ENCODE measurements at places on chromosomes 1 and 21.

DNA sequence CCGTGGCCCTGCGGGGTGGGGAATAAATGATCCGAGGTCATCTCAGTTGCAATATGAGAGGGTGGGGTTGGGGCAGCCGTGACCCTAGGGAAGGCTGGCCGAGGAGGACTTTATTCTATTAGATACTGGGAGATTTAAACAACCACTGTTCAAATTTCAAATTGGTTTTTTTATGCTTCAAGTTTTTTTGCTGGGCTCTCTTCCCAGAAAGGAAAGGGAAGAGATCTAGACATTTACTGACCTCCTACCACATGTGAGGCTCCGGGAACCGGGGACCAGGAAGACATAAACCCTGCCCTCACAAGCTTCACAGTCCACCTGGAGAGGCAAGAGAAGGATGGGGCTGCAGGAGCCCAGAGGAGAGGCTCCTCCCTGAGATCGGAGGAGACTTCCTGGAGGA is 207.3 kb downstream of the FOXD2 start:
- no peak for DNase-seq

DNA sequence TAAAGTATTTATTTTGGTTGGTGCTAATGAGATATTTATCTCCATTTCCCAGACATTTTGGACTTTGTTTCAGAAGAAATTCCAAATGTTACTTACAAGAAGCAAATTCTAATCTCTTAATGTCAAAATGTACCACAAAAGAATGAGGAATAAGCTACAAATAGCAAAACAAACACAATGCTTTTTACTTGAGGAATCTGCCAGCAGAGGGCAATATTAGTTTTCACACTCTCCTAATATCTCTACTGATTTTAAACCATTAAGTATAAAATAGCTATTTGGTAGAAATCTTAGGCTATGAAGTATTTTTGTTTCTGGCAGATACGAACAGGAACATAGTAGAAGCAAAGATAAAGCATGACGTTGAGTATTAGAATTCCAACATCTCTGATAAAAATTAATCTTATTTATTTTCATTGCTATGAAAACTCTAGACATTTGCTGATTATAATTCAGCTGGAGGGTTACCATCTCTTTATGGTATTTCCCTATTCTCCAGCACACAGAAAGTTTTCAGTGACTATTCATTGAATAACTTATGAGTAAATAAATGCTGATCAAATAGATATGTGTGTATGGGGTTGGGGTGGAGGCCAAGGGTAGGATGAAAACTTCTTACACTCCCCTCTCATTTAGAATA is 13.4 kb upstream of the HMCN1 start:
- no peak for DNase-seq

- no peak for DNase-seq
Measured at GRCh38 chr1:160863774-160864131, 1.1 kb upstream of the CD244 start.

GRCh38 chr1:59123081-59123681 is 173.7 kb upstream of the FGGY start:
- DNase-seq, result no peak

DNA sequence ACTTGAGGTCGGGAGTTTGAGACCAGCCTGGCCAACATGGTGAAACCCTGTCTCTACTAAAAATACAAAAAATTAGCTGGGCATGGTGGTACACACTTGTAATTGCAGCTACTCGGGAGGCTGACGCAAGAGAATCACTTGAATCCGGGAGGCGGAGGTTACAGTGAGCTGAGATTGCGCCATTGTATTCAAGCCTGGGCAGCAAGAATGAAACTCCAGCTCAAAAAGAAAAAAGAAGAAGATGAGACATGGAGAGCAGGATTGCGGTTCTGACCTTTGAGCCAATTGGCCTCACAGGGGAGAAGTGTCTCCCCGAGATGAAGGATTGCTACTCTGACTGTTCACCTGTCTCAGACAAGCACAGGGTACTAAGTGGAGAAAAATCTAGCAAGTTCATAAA is 6.6 kb downstream of the SCCPDH start:
- no peak for DNase-seq

DNA sequence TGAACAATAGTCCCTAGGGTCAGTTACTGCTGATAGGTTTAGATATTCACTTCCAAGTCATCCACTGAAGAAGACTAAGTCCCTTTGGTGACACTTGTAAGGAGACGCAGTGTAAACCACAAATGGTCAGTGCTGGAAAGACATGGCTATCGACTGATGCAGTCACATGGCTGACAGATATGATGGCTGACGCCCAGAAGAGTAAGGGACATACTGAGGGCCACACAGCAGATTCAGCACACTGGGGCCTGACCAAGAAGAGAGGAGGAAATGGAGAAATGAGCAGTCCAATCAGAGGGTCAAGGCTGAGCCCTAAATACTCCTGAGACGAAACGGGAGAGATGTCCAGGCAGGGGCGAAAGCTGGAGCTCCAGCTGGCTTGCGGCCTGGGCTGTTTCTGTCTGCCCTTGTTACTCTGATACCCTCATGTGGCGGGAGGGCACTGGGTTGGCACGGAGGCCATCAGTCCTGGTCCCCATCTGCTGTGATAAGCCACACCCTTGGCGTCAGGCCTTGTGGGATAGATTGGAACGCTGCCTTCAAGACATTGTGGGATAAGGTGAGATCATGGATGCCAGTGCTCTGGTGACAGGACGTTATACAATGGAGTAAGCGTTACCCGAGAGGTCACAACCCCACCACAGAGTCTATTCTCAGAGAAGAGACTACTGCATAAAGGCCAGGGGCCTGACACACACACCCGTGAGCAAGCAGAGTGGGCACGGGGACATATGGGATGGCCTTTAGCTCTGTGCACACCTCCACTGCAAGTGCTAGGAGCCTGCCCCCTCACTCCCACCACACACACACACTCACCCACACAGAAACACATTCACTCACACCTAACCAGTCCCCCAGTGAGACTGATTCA is 158.4 kb downstream of the TRABD2B start:
- no peak for DNase-seq

GRCh38 chr1:80444171-80444570 is 1356.6 kb upstream of the ADGRL2 start:
- no peak for DNase-seq

DNA sequence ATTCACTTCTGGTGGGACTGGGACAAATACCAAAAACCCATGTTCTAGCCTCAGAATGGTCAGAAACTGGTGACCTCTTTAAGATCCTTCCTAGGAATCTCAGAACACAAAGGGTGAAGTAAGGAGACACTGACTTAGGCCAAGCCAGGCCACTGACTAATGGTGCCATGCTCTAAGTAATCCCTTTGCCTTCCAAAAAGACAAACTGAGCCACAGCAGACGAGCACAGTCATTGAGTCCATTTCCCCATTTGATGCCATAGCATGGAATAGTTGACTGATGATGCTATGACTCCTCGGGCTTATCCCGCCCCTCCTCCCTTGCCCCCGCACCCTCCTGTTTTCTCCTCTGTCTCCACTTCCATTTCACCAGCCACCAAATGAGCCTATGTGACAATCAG is 145.8 kb upstream of the ZNF648 start:
- no peak for DNase-seq

- no peak for DNase-seq
Measured at GRCh38 chr1:114091711-114092110, 62.0 kb downstream of the SYT6 start.

GRCh38 chr1:210626341-210626740 is 297.6 kb downstream of the HHAT start:
- no peak for DNase-seq

DNA sequence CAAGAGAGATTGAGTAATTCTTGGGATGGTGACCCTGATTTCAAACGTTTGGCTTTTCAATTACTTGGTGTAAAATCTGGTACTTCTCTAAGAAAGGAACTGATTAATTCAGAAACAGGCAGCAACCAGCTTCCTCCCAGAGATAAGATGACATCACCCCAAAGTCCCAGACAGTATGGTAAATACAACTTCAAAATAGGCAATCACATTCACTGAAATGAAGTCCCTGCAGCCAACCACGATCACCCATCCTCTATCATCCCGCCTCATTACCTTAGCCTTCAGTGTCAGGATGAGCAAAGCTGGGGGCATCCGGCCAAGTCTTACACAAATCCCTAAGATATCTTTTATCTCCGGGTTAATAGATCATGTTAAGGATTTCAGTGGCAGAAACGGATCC is 26.4 kb upstream of the RUNX1 start:
- no peak for DNase-seq

- no peak for DNase-seq
Measured at GRCh38 chr1:164504749-164505148, 54.2 kb upstream of the PBX1 start.

- no peak for DNase-seq
Measured at GRCh38 chr1:211842518-211842917, 12.0 kb upstream of the LPGAT1 start.

- DNase-seq, result no peak
Measured at GRCh38 chr1:160672789-160673695, 26.2 kb upstream of the SLAMF1 start.

- DNase-seq, result no peak
Measured at GRCh38 chr1:216258386-216258785, 164.9 kb downstream of the USH2A start.

DNA sequence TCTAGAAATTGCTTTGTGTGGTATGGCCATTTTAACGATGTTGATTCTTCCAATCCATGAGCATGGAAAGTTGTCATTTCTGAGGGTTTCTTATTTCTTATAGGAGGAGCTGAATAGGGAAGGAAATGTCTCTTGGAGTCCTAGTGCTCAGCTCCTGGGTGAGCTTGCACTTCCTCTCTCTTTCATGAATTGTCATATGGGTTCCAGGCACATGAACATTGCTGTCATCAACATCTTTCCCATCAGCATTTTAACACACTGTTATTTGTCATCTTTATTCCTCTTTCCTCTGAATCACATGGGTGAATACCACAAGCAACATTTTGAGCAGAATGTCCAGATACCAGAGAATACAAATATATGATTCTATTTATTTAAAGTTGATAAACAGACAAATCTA is 23.4 kb downstream of the SLAMF6 start:
- no peak for DNase-seq

GRCh38 chr1:61082311-61083012 is at the start of gene NFIA:
Gene NFIA (plus strand): TSS chr1:61082561.
- no peak for DNase-seq

DNA sequence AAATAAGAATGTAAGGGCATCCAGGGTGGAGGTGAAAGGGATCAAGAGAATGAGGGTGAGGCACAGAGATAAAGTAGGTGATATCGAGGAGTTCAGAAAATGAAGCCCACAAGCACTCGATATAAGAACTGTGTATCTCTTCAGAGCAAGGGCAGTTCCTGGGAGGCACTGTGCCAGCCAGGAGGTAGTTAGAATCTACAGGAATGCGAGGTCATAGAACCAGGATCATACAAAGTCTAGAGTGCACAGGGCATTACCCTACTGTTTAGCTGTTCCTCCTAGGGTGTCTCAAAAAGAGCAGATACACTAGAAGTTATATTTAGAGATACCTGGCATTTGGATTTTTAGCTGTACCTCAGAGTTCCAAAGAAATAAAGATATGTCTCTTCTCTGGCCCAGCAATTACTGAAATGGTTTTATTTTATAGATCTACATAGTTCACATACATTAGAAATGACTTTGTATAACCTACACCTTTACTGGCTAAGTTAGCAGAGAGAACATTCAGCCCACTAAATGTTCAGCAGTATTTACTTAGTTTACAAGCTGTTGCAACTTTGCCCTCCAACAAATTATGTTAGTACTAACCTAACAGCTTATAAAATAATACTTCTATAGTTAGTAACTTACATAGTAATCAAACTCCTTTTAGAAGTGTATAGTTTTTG is 1.6 kb downstream of the OVAAL start:
- DNase-seq, result no peak

DNA sequence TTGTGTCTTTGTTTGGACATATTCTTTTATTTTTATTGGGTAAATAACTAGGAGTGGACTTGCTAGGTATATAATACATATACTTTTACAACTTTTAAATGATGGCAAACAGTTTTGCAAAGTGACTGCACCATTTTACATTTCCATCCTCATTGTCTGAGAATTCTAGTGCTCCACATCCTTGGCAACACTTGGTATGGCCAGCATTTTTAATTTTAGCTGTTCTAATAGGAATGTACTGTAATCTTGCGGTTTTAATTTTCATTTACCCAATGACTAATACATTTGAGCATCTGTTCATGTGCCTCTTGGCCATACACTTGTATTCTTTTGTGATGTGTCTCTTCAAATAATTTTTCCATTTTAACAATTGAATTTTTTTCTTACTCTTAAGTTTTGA is 37.0 kb upstream of the ATP6V1G3 start:
- DNase-seq, result no peak

DNA sequence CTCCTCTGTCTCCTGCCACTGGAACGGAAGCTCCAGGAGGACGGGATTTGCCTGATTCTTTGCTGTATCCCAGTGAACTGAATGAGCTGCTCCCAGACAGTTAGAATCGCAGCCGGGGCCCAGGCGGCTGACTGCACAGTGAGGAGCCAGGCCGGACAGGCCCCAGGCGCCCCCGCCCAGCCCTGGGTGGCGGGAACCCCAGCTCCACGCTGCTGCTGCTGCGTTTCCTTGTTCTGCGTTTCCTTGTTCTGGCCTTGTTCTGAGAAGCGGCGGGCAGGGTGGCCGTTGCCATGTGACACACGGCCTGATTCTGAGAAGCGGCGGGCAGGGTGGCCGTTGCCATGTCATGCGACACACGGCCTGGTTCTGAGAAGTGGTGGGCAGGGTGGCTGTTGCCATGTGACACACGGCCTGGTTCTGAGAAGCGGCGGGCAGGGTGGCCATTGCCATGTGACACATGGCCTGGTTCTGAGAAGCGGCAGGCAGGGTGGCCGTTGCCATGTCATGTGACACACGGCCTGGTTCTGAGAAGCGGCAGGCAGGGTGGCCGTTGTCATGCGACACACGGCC is 56.2 kb downstream of the SLC37A1 start:
- DNase-seq, result no peak

GRCh38 chr1:82486468-82486867 is 685.7 kb downstream of the ADGRL2 start:
- no peak for DNase-seq

- peak; percentile 56 for DNase-seq
Measured at GRCh38 chr1:8348777-8349472, 31.0 kb downstream of the SLC45A1 start.

GRCh38 chr1:28577738-28578536 is 14.1 kb upstream of the RAB42 start:
- DNase-seq, result no peak

DNA sequence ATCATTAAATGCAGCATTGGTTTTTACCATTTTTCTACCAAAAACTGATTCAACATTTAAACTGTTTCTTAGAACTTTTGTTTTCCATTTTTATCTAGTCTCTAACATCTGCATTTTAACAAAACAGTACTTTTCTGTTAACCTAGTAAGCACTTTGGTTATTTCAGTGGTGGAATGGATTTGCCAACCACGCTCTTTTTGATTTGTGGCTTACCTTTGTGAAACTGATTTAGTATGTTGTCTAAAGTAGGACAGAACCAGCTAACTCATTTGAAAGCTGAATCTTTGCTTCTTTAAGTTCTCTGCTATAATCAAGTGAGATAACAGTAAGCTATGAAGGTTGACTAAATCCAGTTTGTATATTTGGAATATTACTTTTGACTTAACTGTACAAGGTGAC is 41.5 kb upstream of the METTL18 start:
- DNase-seq, result no peak

Measured in stimulated activated CD4-positive, alpha-beta T cell treated with anti-CD3 and anti-CD28 coated beads, Interleukin-2, amount 100 ng/mL, for 4 hours (primary cell).